NCI-H226 (cell line): ENCODE measurements at places on chromosomes 4 and X.

- DNase-seq, result no peak
Observed at GRCh38 chr4:164379694-164380093, 374.2 kb upstream of the SMIM31 start.

- no peak for DNase-seq
Observed at GRCh38 chrX:129108936-129109335, 414.4 kb downstream of the SMARCA1 start.

GRCh38 chr4:138845054-138845453 is 170.5 kb upstream of the NOCT start:
- DNase-seq, result no peak

DNA sequence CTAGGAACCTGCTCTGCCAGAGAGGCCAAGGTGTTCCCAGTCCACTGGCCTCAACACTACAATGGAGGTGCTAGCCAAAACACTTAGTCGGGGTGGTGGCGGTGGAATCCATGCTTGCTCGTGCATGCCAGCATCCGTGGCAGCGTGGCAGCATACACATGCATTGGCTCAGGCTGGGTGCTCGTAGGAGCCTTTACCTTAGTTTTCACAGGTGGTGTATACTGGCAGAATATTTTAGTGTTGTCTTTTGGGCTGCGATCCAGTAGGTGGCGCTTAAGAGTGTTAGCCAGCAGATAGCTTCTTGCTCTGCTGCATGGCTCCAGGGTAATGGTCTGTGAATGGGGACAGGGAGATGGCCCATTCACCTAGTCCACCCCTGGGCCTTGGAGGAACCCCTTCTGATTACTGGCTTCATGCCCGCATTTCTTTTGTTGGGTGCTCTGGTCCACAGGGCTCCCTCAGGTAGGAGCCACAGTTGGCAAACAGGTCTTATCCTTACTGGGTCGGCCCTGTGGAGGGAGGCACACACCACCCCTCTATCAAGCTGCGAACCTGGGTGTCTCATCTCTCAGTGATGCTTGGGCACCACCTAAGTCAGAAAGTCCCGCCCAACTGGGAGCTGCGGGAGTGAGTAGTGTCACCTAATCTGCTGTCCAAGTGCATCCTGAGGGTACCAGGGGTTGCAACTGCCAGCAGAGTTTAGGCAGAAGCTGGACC is 40.0 kb downstream of the RIPPLY1 start:
- no peak for DNase-seq

DNA sequence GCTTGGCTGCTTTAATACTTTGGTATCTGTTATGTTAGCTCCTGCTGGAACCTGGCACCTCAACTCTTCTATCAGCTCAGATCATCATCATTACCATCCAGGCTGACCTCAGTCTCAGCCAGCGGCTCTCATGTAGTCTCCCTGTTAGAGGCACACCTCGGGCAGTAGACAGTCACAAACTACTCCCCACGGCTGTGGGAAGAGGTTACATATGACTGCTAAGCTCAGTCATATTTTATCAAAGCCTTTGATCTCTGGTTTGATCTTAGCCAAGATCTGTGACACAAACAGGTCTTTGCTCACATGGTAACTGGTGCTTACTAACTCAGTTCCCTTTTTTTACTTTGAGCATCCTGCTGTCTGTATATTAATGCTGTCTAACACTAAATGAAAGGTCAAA is 384.9 kb downstream of the CENPC start:
- DNase-seq, result no peak
